GM12878 (cell line): ENCODE measurements at places on chromosomes 5 and 9. TPM values are rescaled to one million over a fixed set of nuclear protein-coding genes. Genes with fewer than 3 reads are reported as not detected.

The IL13 gene
- total RNA-seq = not detected in 2 replicates

The SGCD gene
- not detected in 2 replicates for total RNA-seq

The PCDHB11 gene
- total RNA-seq = not detected in 2 replicates

The AMBP gene
- 1.9 and 2.3 TPM in 2 replicates for total RNA-seq

The CDKN2A gene
- 28.0 and 30.6 TPM in 2 replicates for total RNA-seq

The FOXD4L5 gene
- 0.21 and 0.29 TPM in 2 replicates for total RNA-seq

The KCNMB1 gene
- 3.5 and 3.8 TPM in 2 replicates for total RNA-seq

The ANKRD34B gene
- total RNA-seq = not detected in 2 replicates

The ANKRD31 gene
- not detected in 2 replicates for total RNA-seq

The PLPP6 gene
- 7.1 and 8.0 TPM in 2 replicates for total RNA-seq

The ERBIN gene
- 55.3 and 65.1 TPM in 2 replicates for total RNA-seq
